HCT116 (cell line): ENCODE measurements at places on chromosomes 7 and 10.

- DNase-seq, result no peak
Observed at GRCh38 chr10:88033385-88033784, 170.0 kb downstream of the PTEN start.

DNA sequence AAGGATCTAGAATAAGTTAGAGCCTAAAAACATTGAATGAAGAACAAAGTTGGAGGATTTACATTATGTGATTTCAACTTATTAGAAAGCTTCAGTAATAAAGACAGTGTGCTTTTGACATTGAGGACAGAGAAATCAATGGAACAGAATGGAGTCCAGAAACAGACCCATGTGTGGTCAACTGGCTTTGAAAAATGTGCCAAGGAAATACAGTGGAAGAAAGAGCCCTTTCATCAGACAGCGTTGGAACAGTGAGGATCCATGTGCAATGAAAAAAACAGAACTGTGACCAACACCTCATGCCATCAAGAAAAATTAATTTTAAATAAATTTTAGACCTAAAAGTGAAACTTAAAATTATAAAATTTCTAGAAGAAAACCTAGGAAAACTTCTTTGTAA is 50.6 kb upstream of the LRRC18 start:
- DNase-seq, result no peak

GRCh38 chr7:38492010-38492409 is 139.2 kb downstream of the AMPH start:
- peak; percentile 6 for DNase-seq

GRCh38 chr10:125049216-125049881 is 107.4 kb downstream of the ZRANB1 start:
- DNase-seq, result no peak

DNA sequence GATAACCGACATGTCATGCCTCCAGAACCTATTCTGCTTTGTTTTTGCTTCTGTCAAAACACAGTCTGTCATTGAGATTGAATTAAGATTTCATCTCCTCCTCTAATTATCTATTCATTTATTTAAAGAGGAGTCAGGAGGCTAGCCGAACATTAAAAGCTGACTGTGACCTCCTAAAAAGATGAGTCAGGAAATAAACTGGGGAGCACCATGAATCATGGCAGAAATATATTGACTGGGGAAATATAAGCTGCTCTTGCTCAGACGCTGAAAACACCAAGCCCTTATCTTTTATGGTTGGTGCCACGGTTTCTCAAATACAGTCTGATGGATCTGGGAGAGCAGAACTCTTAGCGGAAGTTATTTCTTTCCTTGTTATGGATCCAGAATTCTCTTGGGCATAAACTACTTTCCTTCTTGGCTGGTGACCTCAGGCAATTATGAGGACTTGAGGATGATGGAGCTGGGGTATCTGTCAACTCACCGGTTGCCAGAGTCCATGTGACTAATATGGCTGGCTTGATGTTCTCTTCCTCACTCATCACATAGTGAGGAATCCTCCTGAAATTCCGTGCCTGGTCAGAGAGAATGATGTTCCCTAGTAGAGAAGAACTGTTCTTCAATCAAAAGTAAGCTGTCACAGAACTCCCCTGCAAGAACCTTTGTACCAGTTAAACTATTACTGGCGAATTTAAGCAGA is 307.6 kb upstream of the PHYHIPL start:
- no peak for DNase-seq

DNA sequence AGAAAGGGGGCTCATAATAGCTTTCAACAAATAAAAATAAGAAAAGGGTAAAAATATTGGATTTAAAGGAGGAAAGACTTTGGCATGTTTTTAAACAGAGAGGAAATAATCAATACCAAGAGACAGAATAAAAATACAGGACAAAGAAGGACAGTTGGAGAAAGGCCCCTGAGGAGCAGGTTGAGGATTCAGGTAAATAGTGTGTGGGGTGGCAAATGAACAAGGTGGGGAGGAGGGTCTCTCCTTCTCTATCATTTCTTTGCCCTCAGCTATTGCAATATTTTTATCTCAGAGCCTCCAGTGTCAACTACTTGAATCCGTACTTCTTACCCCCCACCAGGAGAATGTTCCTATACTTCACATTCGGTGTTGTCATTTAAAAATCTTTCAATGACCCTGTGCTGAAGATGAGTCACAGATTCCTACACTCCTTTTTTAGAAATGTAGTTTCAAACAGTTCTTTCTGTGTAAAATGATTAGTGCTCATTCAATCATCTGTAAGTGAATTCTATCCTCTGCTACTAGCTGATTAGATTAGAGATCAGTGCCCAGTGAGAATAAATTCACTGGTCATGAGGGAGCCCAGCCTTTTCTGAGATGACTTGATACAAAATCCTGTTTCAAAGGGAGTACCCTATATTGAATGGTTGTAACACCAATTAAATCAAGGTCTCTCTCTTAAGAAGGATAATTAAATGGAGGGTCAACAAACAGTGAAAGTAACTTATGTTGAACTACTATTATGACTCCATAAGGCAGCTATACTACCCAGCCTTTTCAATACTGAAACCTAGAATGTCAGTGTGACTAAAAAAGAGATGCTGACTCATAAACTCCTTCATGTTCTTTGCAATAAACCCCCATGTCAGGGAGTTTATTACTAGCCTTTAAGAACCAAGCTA is 50.4 kb upstream of the WNT16 start:
- no peak for DNase-seq

GRCh38 chr10:72026278-72027111 is 61.9 kb downstream of the SPOCK2 start:
- no peak for DNase-seq

- no peak for DNase-seq
Observed at GRCh38 chr10:23094786-23095403, 484 bp upstream of the MSRB2 start.

GRCh38 chr10:95395947-95396449 is 105.2 kb upstream of the PDLIM1 start:
- DNase-seq, result no peak

DNA sequence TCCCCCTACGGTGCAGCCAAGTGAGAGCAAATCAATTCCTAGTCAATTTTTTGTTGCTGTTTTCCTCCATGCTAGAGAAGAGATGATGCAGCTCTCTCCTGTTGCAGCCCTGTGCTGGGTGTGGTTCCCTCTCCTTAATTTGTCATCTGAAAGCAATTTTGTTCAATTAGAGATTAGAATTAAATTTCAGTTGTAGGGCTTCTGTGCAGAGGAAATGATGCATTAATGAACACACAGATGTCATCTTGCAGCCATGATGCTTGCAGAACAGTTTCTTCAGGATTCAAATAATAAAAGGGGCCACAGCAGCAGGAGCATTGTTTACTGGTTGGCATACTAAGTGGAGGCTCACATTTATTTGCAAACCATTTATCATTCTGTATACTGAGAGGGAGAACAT is 266.0 kb downstream of the AUTS2 start:
- DNase-seq, result no peak

DNA sequence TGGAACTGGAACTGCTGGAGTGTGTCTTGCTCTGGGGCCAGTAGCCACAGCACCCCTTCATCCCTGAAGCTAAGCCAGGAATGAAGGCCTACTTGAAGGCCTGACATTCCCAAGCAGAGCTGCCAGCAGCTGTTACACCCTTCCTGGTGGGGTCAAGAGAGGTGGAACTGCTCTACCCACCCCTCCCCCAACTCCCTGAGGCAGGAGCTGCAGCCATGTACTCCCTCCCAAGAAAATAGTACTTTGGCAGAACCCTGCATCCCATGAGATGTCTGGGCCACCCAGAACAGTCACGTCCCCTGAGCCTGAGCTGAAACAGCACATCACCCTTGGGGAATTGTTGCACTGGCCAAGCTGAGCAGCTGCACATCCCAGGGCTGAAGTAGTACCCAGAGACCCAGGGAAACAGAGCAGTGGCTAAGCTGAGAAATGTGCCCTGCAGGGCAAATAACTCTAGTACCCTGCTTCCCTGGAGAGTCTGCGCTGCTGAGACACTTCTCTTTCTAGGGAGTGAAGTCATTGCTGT is 63.4 kb upstream of the PLA2G12B start:
- DNase-seq, result no peak

DNA sequence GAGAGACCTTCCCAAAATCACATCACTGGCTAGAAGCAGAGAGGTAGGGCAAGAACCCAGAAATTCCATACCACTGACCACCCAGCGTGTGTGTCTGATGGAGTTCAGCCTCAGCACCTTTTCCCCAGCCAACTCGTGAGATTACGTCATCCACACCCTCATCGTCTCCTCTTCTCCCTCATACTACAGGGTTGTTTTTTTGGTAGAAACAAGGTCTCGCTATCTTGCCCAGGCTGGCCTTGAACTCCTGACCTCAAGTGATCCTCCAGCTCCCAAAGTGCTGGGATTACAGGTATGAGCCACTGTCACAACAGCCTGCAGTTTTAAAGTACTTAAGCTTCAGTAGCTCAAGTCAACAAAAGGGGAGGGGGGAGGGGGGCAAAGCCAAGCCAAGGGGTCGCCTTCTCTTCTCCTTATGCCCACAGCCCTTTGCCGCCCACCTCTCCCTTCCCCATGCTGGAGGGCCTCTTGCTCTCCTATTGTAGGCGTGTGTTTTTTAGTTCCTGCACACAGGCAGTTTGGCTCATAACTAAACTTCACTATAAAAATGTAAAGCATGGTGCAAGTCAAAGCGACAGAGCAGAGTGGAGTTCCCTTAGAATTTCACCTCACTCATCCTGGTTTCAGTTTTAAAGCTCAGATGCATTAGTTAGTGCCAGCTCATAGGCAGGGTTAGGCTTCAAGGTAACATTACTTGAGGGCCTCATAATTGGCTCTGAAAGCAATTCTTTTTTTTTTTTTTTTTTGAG is 5.2 kb upstream of the PRDX3 start:
- DNase-seq, result no peak

GRCh38 chr7:129519464-129519863 is 17.1 kb downstream of the SMKR1 start:
- DNase-seq, result no peak

- DNase-seq, result no peak
Observed at GRCh38 chr7:18655506-18655905, 160.0 kb downstream of the HDAC9 start.

- no peak for DNase-seq
Observed at GRCh38 chr7:129719980-129720732, 108.6 kb downstream of the NRF1 start.

DNA sequence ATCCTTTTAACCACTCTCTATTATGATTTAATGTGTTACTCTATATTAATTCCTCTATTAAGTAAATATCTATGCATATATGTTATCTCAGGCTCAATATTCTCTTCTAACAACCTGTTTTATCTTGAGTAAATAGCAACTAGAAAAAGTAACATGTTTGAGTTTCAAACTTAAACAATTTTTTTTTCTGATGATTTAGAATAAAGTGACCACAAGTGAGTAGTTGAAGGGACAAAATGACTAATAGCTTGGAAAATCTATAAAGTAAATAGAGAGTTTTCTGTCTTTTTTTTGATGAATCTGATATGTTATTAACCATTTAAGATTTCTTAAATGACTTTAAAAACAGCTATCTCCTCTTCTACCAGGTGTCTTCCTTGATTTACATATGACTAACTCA is 483.8 kb downstream of the TFEC start:
- DNase-seq, result no peak

- DNase-seq, result no peak
Observed at GRCh38 chr7:2953588-2954407, 89.9 kb downstream of the CARD11 start.

DNA sequence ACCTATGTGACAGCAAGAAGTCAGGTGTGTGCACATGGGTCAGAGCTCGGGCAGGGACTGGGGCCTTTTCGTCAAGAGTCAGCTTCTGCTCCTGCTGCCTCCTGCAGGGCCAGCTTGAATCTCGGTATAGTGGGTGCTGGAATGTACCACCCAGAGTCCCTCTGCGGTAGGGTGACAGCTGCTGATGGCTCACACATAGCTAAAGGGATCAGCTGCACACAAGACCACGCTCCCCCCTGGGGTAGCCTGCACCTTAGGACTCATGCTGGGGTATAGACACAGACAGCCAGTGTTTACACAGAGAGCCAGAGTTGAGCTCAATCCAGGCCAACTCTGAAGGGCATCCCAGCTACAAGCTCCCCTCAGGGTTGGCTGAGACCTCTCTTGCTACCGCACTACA is 14.0 kb upstream of the COL13A1 start:
- no peak for DNase-seq

DNA sequence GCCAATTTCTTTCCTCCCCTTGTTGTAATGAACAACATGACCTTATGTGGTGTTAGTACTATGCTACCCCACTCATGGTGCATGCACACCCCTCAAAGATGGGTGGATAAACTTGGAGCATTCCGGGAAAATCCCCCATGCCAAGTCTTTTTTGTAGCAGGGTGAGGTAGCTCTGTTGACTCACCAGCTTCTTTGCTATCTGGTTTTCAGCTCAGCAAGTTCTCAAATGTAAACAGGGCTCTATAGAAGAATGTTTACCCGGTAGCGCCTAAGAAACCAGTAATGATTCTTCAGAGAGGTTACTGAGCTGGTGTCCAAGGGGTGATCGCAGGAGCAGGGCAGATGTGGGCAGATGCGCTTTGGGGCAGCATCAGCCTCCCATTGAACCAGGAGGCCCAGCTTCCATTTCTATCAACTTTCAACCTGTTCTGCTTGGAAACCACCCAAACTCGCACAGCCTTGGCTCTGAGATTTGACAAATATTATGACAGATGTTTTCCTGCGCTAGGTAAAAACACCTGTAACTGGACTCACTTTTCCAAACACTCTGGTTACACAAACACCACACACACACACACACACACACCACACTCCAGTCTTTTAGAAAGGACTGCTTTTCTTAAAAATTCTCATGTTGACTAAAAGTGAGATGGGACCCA is 87.8 kb downstream of the ZRANB1 start:
- DNase-seq, result no peak

- no peak for DNase-seq
Observed at GRCh38 chr7:141563956-141564623, 12.9 kb downstream of the AGK start.

GRCh38 chr7:96952974-96953391 is 52.4 kb upstream of the DLX6 start:
- DNase-seq, result no peak

DNA sequence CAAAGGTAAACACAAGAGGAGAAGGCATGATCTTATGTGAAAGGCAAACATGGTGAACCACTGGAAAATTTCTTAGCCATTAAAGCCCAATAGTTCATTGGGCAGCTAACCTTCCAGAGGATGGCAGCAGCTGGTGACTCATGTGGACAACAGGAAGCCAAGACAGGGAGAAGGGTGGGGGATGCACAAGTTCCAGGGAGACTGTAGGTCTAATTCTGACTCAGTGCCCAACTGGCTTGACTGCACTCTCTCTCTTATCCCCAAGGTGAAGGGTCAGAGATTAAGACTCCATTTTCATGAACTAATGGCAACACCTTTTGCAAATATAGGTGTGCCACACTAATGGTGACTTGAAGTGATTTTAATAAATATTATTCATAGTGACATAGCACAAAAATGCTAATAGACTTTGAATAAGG is 47.9 kb upstream of the SLC35B4 start:
- peak; percentile 29 for DNase-seq

GRCh38 chr10:127243490-127244272 is 47.3 kb upstream of the INSYN2A start:
- peak; percentile 39 for DNase-seq
